ENCODE measurements at places on chromosomes 6 and 20.

DNA sequence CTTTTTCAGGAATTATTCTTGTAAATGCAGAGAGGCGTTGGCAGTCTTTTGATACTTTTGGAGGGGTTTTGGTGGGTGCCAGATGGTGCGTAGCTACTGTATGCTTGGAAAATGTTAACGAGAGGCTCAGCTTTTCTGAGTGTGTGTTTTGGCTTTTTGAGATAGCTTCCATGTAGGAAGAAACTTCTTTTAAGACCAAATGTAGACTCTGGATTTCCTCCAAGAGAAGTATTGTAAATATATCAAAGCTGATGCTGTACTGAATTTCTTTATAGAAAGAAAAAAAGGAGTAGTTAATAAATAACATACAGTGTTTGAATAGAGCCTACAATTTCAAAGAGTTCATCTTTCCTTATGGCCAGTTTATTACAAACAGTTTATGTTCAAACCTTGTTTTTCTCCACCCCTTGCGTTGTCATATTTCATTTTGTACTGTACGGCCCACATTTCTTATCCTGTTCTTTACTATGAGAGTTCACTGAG is 16.7 kb downstream of the TIAM2 start:
- no peak for DNase-seq

- no peak for DNase-seq
These were observed 62.0 kb downstream of the GFOD1 start for GRCh38 chr6:13425270-13425873.

GRCh38 chr6:56400273-56400672 is 152.9 kb upstream of the COL21A1 start:
- no peak for DNase-seq

DNA sequence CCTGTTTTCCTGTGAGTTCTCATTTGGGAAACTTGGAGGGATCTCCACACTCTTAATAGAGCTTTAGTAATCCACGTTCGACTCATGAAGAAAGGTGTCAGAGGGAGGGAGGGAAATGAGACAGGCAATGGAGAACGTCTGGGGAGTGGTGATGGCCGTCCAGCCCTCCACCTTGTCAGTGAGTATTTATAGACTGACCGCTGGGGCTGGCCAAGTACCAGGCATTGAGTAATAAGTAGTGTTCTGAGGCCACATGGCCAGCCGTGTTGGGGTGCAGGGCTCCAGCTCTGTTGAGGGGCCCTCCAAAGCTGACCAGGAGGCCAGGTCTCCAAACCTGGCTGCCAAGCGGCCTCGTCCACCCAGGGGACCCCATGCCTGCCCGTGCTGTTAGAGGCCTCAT is 11.3 kb upstream of the DSN1 start:
- no peak for DNase-seq

GRCh38 chr6:42898891-42899361 is 16.9 kb upstream of the PTCRA start:
- DNase-seq: peak; percentile 53

GRCh38 chr6:7172649-7173048 is 64.9 kb downstream of the RREB1 start:
- no peak for DNase-seq

- DNase-seq: no peak
These were observed 328.5 kb downstream of the BTBD9 start for GRCh38 chr6:38311201-38311600.
